Astrocyte of the cerebellum (primary cell): ENCODE measurements at places on chromosomes 7 and 10.

DNA sequence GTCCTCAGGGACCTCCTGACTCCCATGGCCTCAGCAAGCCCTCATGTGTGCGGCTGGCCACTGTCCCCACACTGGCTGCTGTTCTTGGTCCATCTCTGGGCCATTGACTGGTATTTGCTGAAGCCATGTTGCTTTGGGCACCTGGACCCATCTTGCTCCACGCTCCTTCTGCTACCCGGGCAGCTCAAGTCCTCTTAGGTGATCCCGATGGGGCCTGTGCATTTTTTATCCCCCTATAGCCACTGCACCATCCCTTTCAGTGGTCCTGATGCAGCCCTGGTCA lies 16.7 kb downstream of the RAMP3 start:
- no peak for DNase-seq

DNA sequence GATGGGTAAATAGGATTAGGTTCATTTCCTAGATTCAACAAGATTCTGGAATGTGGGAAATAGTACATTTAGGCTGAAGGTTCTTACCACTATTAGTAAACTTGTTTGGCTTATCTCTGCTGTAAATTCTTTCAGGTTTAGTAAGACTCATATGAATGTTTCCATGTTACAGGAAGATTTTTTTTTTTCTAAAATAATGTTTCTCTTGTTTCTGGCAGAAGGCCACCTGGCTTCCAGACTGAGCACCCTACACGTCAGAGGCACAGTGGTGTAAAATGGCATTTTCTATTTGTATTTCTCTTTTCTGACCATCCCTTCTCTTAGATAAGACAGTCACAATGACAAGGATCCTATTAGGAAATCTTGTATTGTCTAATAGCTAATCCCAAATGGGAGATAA lies 22.7 kb upstream of the AASS start:
- DNase-seq: peak; percentile 36

GRCh38 chr10:14186245-14186644 lies 144.5 kb downstream of the FRMD4A start:
- DNase-seq: no peak

GRCh38 chr7:113784316-113784715 lies 134.5 kb downstream of the PPP1R3A start:
- DNase-seq: no peak

GRCh38 chr7:69968969-69969556 lies 370.8 kb downstream of the AUTS2 start:
- no peak for DNase-seq

GRCh38 chr10:86346799-86347665 lies 19.6 kb downstream of the GRID1 start:
- no peak for DNase-seq

GRCh38 chr7:108265007-108265406 lies 134.8 kb upstream of the LAMB4 start:
- no peak for DNase-seq

- no peak for DNase-seq
Observed at GRCh38 chr7:7959979-7960670, 8.5 kb upstream of the GLCCI1 start.
